COR-L47 (cell line): ENCODE measurements at places on chromosomes 2 and 18.

DNA sequence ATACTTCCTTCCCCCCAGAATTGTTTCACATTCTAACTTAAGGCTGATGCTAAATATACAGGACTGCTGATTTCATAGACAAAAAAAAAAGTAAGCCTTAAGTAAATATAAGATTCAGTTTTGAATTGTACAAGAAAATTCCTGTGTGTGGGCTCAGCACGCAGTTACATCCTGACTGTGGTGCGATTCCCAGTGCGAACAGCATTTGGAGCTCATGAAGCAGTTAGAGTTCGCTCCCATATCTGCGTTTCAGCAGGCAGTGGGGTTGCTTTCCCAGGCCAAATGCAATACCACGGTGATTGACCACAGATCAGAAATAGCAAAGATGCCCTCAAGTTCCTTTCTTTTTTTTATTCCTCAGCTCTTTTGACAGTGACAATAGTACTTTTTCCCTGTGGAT, 75.6 kb downstream of the SATB2 start:
- DNase-seq = no peak

- DNase-seq = no peak
These were observed at the start of gene GYPC for GRCh38 chr2:126655500-126656430. GYPC (plus strand) TSS chr2:126656158; CDS start chr2:126656264, 106 bp downstream.

DNA sequence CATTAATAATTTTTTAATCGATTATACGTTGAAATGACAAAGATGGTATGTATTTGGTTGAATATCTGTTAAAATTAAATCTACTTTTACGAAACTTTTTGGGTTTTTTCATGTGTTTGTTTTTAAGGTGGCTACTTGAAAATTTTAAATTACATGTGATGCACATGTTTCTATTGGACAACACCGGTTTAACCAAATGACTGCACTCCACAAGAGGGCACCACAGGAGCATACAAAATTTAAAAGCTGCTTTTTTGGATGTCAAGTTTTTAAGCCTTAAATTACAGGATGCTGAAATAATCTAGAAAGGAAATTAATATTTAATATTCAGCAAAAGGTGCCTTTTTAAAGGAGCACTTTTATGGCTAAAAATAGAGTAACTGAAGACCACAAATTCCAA, 98.7 kb downstream of the ACVR1 start:
- peak; percentile 15 for DNase-seq

DNA sequence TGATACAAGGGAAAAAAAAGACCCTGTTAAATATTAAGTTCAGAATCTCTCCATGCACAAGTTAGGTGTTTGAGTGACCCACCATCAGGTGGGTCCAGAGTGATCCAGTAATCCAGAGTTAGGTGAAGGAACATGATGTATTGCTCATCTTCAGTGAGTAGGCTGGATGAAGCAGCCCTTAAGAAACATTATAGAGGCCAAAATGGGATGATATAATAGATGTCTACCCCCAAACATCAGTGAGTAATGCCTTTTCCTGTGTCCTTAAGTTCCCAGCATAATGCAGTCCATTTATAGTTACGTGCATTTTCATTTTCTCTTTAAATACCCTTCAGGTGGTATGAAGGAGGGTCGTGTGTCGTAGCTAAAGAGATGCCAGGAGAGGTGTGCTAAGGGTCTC, 89.6 kb downstream of the MAP4K4 start:
- no peak for DNase-seq

DNA sequence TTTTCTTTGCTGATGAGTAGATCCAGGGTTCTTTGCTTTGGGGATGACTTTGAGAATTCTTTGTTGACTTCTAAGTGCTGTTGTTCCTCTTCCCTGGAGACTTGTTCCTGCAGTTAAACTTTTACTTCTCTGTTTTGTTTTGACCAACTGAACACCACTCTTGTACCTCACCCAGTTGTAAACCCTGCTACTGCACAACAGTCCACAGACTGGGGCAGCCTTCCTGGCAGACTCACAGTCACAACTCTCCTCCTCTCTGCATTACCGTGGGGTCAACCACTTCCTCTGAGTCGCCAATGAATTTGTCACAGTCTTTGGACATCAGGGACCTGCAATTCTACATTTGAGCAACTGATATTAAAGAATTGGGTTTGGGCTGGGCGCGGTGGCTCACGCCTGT, 3.8 kb upstream of the SLC8A1 start:
- DNase-seq = no peak

DNA sequence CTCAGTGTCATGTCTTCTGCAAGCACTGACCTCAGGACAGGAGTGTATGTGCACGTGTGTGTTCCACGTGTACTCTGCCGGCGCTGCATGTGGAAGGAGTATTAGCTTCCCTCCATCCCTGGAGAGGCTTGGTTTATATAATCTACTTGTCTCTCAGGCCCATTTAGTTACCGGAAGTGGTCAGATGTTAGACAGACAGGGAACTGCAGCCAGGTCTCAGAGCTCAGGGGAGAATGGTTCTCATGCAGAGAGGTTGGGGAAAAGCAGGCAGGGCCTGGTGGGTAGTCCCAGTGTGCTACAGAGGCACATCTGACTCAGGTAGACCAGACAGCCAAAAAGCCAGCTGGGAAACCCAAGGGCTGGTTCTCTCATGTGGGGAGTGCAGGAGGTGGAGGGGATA, 167.9 kb downstream of the CTIF start:
- no peak for DNase-seq

DNA sequence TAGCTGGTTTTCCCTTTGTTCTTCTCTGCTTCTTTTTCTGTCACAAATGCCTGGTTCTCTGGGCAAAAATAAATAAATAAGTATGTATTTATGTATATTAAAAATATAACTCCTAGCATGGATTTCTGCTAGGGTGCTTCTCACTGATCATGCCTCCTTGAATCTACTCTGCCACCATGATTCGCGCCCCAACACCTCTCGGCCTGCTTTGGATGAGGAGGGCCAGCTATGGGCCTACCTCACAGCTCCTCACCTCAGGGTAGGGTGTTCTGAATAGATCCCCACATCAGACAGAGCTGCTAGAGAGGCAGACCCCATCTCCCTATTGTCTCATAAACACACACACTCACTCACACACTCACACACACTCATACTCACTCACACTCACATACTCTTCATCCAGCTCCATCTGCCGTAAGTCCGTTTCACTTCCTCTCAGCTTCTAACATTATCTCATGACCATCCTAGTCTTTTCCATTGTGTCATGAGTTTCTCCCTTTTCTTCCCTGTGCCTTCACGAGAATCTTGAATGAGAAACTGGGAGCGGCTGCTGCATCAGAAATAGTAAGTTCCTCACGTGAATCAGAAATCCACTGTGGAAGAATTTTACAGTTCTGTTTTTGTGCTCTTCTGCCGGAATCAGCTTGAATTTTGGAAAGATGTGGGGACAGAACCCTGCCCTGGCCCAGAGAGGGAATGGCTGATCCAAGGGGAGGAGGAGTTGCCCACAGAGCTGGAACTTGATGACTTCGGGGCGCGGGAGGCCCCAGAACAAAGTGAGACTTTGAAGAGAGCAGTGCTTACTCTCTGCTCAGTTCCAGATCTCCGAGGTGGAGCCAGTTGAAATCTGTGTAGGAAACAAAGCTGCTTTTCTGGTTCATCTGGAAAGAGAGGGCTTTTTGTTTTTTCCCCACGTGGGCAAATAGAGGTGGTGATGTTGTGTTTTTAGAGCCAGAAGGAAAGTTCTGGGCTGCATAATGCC, 20.9 kb downstream of the ANXA4 start:
- DNase-seq = no peak

DNA sequence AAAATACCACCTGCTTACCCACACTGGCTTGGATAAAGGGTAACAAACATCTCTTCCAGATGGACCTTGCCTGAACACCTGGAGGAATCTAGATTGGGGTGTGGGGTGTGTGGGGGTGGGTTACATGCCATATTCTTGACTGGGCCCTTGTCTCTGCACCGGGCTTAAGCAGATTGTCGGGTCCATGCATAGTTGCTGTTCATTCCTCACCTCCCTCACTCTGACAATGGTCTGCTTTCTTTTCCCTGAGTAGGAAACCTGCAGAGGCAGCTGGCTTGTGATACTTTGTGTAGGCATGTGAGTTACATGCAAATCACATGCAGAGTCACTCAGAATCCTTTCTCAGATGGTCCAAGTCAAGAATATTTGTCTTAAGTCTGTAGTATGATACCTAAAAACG, 112.8 kb upstream of the GLS start:
- no peak for DNase-seq

DNA sequence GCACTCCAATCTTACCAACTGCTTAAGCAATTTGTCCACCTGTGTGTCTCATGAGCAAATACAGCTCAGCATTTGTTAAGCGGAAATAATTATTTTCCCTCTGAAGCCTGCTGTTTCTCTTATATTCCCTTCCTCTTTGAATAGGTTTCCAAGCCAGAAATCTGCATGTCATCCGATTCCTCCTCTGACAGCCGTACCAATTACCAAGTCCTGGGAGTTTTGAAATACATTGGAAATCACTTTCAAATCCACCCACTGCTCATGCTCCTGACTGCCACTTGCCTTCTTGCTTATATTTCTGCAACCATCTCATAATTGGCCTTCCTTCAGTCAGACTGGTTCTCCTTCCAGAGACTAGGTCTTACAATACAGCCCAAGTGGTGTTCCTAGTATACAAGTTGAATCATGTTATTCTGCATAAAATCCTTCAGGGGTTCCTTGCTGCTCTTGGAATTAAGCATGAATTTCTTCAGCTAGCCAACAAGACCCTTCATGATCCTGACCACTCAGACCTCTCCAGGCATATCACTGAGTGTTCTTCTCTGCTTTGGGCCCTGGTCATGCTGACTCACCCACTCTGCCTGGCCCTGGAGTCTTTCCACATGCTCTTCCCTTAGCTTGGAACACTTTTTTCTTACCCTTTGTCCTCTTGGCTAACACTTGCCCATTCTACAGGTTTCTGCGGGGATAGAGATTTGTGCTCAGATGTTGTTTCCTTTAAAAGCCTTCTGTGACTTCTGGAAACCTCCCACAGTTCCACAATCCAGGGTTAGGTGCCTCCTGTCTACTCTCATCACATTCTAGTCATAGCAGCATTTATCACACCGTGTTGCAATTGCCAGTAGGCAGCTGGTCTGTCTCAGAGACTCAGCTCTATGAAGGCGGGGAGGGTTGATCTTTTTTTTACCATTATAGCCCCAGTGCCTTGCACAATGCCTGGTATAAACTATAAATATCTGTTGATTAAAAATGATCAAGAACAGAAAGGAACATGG, 157.6 kb downstream of the ARL6IP6 start:
- DNase-seq = no peak

DNA sequence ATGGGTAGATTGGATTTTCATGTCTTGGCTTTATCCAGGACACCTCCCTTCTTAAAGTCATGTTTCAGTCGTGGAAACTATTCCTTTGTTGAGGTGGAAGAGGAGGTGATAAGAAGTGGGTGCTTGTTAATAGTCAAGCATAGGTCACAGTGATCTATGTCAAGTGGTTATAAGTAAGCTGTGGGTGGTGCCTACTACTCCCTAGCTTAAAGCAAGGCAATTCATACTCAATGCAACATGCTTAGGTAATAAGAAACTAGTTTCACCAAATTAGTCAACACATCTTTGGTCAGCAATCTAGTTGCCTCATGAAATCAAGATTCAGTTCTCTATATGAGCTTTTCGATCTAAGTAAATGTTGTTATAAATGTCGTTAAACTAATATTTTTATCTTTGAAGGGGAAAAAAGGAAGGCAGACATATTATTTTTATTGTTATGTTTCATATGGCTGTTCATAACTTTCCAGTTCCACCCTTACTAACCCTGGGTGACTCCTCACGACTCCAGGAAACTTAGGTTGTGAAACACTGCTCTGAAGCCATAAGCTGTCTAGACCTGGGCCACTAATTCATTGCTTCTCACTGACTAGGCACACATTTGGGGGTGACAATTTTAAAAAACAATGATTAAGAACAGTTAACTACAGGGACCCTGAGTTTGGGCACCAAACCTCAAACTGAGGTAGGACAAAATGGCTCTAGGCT, 5.8 kb upstream of the ABCB11 start:
- DNase-seq = no peak

GRCh38 chr18:64474773-64475172, 325.9 kb upstream of the LINC00305 start:
- no peak for DNase-seq

GRCh38 chr2:207450186-207450585, 79.6 kb upstream of the CREB1 start:
- no peak for DNase-seq
